ENCODE measurements at places on chromosomes 5 and 9.

- no peak for DNase-seq
These were observed 22.1 kb upstream of the ROR2 start for GRCh38 chr9:91972076-91972626.

GRCh38 chr9:81259896-81260295, 429.5 kb downstream of the TLE1 start:
- no peak for DNase-seq

- DNase-seq: no peak
These were observed 242.0 kb downstream of the AUH start for GRCh38 chr9:91119679-91120078.

- DNase-seq: peak; percentile 78
These were observed 2.0 kb downstream of the VCAN start for GRCh38 chr5:83473346-83474160.

DNA sequence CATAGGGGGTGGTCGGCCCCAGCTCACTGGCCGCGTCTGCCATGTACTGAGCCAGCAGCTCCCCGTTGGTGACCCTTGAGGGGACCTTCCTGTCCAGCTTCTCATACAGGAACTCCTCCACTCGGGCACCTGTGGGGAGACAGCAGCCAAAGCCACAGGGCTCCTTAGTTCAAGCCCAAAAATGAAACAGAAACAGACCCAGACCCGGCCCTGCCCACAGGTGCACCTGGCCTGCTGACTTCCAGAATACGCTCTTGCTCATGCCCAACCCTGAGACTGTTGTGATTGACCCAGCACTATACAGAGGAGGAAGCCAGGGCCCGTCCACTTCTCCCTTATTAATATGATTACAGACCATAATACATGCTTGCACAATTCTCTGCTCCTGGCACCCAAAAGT, 7.0 kb downstream of the SH3GLB2 start:
- no peak for DNase-seq

- DNase-seq: no peak
These were observed 349.8 kb upstream of the DAB2 start for GRCh38 chr5:39774605-39775004.
